Aorta (tissue), 5 donors: ENCODE measurements at places on chromosomes 1 and 21. TPM values are rescaled to one million over a fixed set of nuclear protein-coding genes. Genes with fewer than 3 reads are reported as not detected.

DNA sequence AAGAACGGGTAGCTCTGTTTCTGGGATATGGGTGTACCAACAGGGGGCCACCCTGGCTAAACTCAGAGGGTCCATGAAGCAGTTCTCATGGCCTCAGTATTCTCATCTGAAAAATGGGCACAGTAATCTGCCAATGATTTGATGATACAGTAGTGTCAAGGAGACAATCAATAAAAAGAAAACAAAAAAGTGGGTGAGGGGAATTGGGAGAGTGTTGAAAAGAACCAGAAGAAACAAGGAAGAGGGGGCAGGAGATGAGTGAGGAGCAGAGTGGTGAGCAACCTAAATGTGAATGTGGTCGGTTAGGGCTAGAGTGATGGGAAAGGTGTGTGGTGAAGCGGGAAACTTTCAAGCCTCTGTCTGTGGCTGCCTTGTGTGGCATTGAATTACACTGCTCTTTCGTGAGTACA lies 2.0 kb downstream of the SLAMF7 start:
- H3K36me3 ChIP-seq: no peaks in the 10 kb centered on the region
- no peaks in the 10 kb centered on the region for H3K27me3 ChIP-seq
- no peak overlapping the region for H3K27ac ChIP-seq
- DNase-seq: no peak

DNA sequence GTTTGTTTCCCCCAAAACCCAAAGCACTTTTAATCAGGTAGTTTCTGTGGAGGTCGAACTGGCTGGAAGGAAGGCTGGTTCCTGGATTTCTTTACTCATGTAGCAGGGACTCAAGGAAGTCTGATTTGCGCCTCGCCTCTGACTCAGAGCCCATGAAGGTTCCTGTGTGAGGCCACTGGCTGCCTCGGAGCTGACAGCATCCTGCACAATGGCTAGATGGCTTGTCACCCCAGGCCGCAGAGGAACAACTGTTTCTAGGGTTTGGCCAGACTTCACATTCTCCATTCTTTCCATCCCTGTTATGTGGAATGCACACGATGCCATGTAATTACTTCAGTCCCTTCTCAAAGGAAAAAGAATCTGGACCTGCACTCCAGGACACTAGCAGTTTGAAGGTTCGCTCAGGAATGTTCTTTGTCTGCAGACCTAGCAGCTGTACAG lies 39.1 kb upstream of the PRSS38 start:
- no peak for DNase-seq
- H3K27me3 ChIP-seq: no peaks in the 10 kb centered on the region
- no peaks in the 10 kb centered on the region for H3K4me1 ChIP-seq
- no peak overlapping the region for H3K27ac ChIP-seq
- H3K36me3 ChIP-seq: no peaks in the 10 kb centered on the region

IGFN1 gene
- total RNA-seq: 0.19 TPM

DNA sequence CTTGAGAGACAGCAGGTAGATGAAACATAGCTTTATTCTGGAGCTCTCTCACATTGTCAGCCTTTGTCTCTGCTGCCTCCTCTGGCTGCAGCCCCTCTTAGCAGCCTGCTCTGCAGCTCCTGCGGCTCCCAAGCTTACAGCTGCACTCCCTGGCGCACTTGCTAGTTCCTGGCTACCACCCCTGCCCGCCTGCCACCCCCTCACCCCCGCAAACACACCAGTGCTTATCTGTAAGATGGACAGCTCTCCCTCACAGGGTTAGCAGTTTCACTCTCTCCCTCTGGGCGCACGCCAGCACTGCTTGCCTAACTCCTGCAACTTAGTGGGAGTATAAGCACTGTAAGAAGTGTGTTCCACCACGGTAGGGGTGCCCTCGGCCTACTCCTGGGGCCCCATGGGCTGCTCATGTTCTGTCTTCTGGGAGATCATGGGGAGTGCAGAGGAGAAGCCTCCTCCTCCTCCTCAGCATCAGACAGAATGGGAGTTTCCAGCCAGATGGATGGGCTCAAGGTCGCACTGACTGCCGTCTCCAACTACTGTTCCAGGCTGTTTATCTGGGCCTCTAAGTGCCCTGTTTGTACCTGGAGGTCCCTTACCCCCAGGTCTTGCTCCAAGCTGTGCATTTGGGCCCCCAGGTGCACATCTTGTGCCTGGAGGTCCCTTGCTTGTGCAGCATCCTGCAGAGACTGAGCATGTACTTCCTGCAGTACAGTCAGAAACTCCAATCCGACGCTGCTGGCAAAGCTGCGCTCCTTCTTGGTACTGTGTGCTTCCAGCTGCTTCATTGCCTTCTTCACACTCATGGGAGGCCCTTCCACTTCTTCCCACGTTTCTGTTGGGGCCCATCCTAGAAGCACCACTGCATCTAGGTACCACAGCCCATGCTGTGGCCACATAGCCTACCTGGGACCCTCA lies 1388.1 kb downstream of the AMY1C start:
- H3K4me3 ChIP-seq: no peak overlapping the region
- no peaks in the 10 kb centered on the region for H3K4me1 ChIP-seq
- H3K27ac ChIP-seq: no peak overlapping the region
- no peaks in the 10 kb centered on the region for H3K27me3 ChIP-seq
- DNase-seq: peak; percentile 46

DNA sequence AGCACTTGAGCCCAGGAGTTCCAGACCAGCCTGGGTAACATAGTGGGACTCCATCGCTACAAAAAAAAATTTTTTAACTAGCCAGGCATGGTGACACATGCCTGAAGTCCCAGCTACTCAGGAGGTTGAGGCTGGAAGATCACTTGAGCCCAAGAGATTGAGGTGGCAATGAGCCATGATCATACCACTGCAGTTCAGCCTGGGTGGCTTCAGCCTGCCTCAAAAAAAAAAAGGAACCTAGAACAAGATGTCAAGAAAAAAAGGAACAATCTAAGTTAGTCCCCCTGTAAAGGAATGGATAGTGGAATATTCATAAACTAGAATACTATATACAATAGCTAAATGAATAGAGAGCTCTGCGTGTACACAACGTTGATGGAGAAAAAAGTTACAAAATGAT lies 14.4 kb downstream of the NSL1 start:
- DNase-seq: no peak
- no peak overlapping the region for H3K27ac ChIP-seq
- no peaks in the 10 kb centered on the region for H3K4me1 ChIP-seq
- H3K27me3 ChIP-seq: no peaks in the 10 kb centered on the region
- no peaks in the 10 kb centered on the region for H3K36me3 ChIP-seq

SPRR1A gene
- total RNA-seq: not detected

DNA sequence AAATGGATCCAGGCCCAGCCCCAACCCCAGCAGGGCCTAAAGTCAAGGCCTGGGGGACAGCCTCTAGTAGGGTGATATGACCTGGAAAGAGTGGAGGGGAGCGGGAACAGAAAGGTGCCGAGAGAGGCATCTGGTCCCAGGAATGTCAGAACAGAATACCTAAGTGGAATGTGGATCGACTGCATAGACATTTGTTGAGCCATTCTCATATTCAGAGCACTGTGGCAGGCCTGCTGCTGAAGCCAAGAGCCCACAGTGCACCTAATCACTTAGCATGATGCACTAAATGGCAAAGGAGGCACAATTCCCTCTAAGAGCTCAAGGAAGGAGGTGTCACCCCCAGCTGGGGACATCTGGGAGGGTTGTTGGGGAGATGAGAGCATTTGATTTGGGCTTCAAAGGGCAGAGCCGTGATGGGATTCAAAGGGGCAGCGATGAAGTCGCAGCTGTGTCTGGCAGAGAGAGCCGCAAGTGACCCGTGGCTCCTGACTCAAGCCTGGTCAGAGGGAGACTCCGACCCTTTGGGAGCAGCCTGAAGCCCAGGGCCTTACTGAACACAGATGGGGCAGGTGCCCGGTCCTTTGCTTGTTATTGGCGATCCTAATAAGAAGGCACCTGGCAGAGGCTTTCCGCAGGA lies 8.6 kb upstream of the PKP1 start:
- no peak overlapping the region for H3K27ac ChIP-seq
- no peaks in the 10 kb centered on the region for H3K36me3 ChIP-seq
- no peaks in the 10 kb centered on the region for H3K27me3 ChIP-seq
- no peaks in the 10 kb centered on the region for H3K4me1 ChIP-seq
- no peak for DNase-seq
- H3K4me3 ChIP-seq: no peak overlapping the region

- H3K27me3 ChIP-seq: no peaks in the 10 kb centered on the region
- DNase-seq: no peak
- no peaks in the 10 kb centered on the region for H3K4me1 ChIP-seq
- no peak overlapping the region for H3K27ac ChIP-seq
- H3K4me3 ChIP-seq: no peak overlapping the region
Observed at GRCh38 chr1:27372808-27373690, 1.6 kb downstream of the FCN3 start.
